Activated CD4-positive, alpha-beta T cell treated with anti-CD3 and anti-CD28 coated beads for 24 hours (primary cell): ENCODE measurements at places on chromosomes 2 and 18.

DNA sequence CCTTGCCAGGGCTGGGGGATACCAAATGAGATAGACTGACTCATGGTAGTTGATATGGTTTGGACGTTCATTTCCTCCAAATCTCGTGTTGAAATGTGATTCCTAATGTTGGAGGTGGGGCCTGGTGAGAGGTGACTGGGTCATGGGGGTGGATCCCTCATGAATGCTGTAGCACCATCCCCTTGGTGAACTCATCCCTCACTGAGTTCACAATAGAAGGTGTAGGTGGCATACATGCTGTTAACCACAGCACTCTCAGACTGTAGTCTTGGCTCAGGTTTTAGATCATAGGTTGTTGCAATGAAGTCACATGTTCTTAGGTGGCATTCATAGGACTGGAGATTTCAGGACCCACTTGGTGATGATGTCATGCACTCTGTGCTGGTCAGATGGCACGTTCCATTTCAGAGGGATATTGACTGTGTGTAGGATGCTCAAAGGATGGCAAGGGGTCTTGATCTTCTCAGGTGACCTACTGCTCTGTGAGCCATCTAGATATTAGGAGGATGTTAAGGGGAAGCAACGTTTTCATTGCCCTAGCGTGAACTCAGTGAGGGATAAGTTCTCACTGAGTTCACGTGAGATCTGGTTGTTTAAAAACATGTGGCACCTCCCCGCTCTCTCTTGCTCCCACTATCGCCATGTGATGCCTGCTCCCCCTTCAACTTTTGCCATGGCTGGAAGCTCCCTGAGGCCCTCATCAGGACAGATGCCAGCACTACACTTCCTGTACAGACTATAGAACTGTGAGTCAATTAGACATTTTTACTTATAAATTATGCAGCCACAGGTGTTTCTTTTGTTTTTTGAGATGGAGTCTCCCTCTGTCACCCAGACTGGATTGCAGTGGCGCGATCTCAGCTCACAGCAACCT is 73.8 kb upstream of the ACAA2 start:
- no peak for DNase-seq

DNA sequence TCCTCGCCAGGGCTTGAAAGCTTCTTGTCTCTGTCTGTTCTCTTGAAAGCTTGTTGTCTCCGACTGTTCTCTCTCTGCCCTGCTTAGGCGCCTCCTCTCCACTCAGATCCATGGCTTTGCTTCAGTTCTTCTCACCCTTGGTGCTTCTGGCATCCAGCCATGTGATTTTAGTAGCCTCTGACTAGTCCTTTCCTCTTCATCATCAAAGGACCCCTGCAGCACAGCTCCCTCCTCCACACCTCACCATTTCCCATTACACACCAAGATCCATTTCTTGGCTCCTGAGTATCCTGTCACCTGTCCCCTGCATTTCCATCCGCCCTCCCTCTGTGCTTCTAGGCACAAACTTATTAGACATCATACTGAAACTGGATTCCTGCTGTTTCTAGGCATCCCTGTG is 59.4 kb downstream of the ZNF236 start:
- no peak for DNase-seq

DNA sequence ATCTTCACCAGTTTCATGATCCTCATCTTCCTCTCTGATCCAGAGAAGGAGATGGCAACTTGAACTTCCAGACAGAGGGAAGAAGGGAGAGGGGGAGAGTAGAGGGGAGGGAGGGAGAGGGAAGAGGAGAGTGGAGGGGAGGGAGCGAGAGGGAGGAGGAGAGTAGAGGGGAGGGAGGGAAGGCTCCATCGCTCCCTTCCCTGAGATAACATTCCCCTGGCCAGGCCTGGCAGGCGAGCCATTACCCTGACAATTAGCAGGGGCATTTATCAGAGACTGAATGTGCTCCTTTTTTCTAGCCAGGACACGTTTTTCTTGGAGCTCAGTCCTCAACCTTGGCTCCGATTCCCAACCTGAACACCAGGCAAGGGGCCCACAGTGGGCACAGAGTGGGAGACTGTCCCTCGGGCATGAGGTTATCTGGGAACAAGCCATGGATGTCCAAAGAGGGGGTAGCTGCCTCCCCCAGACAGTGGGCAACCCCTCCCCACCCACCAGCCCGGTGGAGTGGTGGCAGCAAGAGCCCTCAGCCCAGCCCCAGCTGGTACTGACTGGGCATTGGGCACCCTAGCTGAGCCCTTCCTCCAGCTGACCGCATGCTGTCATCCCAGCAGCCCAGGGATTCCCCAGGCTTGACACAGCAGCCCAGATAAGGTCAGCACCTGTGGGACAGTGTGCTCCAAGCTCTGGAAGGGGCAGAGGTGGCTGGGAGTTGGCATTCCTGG is 81.8 kb downstream of the TNS1 start:
- DNase-seq, result no peak

GRCh38 chr2:128625963-128626759 is 307.5 kb upstream of the HS6ST1 start:
- no peak for DNase-seq

GRCh38 chr2:36473230-36473629 is 117.7 kb downstream of the CRIM1 start:
- no peak for DNase-seq

DNA sequence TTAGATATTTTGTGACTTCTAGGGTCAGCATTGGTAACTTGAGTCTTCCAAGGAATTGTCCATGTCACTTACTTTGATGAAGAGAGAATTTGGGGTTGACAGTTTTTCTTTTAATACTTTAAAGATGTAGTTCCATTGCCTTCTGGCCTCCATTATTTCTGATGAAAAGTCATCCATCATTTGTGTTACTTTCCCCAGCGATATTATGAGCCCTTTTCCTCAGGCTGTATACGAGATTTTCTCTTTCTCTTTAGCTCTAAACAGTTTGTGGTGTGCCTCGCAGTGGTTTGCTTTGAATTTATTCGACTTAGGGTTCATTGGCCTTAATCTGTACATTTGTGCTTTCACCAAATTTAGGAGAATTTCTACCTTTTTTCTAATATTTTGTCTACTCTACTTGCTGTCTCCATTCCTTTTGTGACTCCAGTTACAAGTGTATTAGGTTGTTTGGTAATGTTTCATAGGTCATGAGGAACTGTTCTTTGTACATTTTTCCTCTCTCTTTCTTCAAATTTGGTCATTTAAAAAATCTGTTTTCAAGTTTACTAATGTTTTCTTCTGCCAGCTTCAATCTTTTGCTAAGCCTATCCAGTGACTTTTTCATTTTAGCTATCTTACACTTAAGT is 131.4 kb upstream of the OTOS start:
- DNase-seq, result no peak

DNA sequence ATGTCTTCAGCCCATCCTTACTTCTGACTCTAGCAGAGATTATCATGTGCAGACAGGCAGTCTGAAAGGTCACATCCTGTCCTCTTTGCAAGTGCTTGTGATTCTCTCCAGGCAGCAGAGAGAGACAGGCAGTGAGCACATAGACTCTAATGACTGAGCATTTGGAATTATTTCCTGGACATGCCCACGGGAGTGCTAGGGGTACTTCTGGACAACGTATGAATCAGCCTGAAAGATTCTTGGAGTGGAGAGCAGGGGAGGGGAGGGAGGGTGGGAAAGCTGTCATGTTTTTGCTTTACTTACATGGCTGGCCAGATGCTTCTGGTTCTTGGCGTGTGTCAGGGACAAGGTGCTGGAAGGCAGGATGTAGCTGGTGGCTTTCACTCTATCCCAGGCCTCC is 150.6 kb downstream of the RIF1 start:
- DNase-seq, result no peak

DNA sequence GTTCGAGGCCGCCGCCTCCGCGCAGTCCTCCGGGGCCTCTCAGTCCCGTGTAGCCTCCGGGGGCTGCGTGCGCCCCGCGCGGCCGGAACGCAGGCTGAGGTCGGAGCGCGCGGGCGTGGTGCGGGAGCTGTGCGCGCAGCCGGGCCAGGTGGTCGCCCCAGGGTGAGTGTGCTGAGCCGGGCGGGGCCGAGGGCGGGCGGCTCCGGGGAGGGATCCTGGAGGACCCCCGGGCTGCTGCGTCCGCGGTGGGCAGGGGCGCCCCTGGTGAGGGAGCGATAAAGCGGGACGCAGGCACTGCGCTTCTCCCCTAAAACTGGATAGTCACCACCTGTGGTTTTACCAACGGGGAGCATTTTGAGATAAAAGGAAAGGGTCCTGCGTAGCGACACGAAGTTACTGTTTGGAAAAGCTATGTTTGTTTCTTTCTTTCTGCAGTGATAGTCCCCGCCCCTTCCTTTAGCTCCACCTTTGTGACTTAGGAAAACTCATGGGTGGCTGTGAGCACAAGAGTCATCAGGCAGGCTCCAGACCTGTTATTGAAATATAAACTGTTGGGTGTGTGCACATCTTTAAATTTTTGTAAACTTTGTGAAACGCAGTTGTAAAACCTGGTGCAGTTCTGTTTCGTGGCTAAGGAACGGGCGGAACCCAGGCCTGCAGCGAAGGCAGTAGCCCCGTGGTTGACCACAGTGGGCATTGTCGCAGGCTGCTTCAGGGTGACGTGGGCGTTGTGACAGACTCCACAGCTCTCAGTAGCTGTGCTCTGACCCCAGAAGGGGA is 687 bp downstream of the CTDP1 start:
- no peak for DNase-seq

DNA sequence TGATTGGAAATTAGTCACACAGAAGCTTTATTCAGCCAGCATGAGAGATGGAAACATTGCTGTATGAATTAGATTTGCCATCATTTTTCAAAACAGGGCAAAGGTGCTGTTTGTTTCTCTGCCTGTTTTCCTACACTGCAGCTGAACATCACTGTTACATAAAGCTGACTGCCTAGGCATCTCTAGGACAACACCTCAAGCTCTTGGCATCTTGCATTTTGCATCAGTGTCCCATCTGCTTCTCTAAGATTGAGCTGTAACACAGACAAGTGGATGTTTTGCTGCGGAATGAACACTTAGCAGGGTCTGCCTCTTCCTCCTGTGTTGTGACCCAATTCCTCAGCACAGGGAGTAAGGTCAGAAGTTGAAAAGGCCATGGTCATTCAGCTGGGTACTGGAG is 4.9 kb downstream of the CCT7 start:
- no peak for DNase-seq

- DNase-seq, result no peak
Measured at GRCh38 chr2:208012449-208012848, 12.9 kb downstream of the PLEKHM3 start.

GRCh38 chr2:227010433-227010832 is 153.6 kb downstream of the COL4A4 start:
- DNase-seq, result no peak

GRCh38 chr2:241763551-241764274 is 12.9 kb upstream of the GAL3ST2 start:
- no peak for DNase-seq

- DNase-seq, result no peak
Measured at GRCh38 chr18:56541340-56541739, 97.1 kb downstream of the TXNL1 start.

DNA sequence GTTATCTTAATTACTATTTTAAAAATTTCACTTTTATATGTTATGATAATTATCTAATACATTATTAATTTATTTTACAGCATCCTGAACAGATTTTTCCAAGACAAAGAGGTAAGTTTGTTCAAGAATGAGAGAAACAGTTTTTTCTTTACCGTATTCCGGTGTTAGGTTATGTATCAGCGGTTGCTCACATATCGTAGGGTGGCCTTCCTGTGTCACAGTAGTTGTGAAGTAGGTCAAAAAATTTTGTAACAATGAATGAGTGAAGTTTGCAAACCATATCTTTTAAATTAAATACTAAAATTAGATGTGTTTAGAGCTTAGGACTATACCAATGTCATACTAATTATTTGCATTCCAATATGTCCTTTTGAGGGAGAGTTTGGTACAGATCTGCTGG is 33.5 kb downstream of the MRPS9 start:
- no peak for DNase-seq

GRCh38 chr2:6924924-6925409 is 7.8 kb downstream of the RNF144A start:
- no peak for DNase-seq

DNA sequence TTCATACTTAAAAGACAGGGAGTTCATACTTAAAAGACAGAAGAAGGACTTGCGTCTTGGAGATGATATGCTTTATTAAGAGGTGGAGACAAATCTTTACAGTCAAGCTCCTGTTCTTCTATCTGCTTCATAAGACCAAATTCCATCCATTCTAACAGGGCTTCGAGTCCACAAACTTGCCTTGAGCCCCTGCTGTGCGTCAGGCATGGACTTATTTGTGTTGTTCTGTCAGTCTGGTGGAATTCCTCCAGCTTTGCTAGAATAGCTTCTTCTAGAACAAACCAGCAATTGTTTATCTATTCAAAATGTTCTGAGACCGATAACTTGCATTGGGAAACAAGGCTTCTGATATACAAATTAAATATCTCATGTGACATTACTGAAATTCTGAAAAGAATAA is 73.9 kb upstream of the SOX11 start:
- DNase-seq, result no peak

- no peak for DNase-seq
Measured at GRCh38 chr18:3321133-3321812, 59.3 kb downstream of the MYL12B start.

DNA sequence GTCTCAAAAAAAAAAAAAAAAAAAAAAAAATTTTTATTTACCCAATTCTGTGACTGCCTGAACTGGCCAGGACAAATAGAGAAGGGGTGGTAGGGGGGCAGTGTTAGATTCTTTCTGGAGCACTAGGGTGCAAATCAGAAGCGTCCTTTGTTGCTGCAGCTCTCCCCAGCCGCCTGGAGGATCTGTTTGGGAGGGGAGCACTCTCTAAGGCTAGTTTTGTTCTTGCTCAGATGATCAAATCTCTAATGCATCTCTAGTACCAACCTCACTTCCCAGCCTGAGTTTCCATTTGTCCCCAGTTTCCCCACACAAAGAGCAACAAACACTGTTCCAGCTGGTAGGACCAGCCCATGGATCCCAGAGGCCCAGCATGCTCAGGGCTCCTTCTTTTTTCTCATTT is 83.0 kb downstream of the GBX2 start:
- no peak for DNase-seq

GRCh38 chr2:202267495-202267894 is 1.9 kb downstream of the NOP58 start:
- DNase-seq, result no peak

- DNase-seq, result no peak
Measured at GRCh38 chr2:21372654-21373053, 248.9 kb downstream of the TDRD15 start.

- no peak for DNase-seq
Measured at GRCh38 chr2:75199428-75200011, at the start of gene TACR1. TACR1 (minus strand) TSS chr2:75199520; CDS start chr2:75198934, 586 bp downstream.

- DNase-seq, result no peak
Measured at GRCh38 chr18:29083545-29083944, 906.6 kb upstream of the CDH2 start.

GRCh38 chr2:236745420-236746210 is 176.0 kb downstream of the ACKR3 start:
- DNase-seq, result no peak
